IMR-90 (cell line): ENCODE measurements at places on chromosomes 4 and X. TPM values are rescaled to one million over a fixed set of nuclear protein-coding genes. Genes with fewer than 3 reads are reported as not detected.

DNA sequence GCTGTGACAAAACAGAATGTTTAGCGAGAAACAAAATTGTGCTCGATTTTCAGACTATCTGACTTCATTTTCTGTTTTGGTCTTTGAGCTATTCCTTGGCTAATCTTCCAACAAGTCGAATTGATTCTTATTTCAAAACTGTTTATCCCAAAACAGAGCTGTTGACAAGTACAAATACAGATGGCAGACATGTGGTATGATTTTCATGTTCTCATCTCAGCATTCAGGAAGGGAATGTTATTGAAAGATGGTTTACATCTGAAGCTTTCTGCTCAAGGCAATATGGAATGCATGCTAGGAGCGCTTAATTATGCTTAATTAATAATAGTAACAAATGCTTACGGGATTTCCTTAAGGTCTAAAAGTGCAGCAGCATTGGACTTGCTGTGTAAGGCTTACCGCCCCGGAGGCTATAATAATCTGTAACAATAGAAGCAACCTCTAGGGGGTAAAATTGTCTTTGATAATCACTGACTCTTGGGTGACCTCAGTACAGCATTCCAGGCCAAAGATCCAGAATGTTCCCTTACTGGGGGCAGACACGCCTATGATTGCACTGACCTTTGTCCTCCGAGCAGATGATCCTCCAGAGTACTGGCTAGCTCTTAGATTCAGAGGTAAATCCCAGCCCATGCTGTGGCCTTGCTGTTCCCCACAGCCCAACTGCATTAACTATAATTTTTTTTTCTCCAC, 16.4 kb downstream of the LSM6 start:
- peaks cover 13% of the 10 kb centered on the region for H3K36me3 ChIP-seq
- H3K4me1 ChIP-seq, result no peaks in the 10 kb centered on the region
- no peak overlapping the region for H3K27ac ChIP-seq
- H3K27me3 ChIP-seq, result no peaks in the 10 kb centered on the region
- H3K4me3 ChIP-seq, result no peak overlapping the region

- peaks cover 62% of the 10 kb centered on the region for H3K36me3 ChIP-seq
- H3K27me3 ChIP-seq, result no peaks in the 10 kb centered on the region
- H3K4me1 ChIP-seq, result no peaks in the 10 kb centered on the region
- no peak for DNase-seq
- H3K4me3 ChIP-seq, result no peak overlapping the region
Observed at GRCh38 chr4:2250357-2251072, 8.6 kb upstream of the HAUS3 start.

DNA sequence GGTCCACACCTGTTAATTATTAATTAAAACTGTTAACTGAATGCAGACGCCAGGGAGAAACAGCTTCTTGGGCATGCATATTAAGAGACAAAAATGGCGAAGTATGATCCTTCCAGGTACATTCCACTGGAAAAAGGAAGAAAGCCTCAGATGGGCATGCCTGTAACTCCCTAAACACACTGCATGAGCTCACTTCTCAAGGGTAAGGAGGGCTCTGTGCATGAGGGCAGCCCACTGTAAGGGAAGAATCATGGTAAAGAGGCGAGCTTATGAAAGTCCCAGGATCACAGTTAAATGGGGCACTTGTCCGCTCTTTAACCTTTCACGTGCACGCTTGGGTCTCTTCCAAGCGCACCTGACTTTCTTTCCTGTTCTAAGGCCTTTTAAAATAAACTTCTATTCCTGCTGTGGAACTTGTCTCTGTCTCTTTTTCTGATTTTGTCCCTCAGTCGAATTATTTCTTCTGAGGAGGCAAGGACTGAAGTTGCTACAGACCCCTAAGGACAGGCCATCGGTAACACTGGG, 321.7 kb downstream of the PPP1R2C start:
- no peak overlapping the region for H3K27ac ChIP-seq
- no peaks in the 10 kb centered on the region for H3K4me1 ChIP-seq
- no peaks in the 10 kb centered on the region for H3K27me3 ChIP-seq

DNA sequence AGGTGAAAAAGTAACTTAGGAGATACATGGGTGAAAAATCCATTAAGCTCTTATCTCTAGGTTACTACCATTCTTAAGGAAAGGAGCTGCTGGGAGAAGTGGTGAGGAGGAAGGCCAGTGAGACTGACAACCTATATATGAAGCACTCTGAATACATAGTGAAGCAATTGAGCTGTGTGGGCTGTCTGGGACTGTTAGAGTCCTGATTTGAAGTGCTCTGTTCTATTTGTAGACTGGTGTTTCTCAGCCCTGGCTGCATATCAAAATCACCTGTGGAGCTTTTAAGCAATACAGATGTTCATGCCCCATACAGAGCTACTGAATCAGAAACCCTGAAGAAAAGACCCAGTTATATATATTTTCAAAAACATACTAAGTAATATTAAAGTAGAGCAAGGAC, 3.9 kb downstream of the SERTM2 start:
- no peak overlapping the region for H3K4me3 ChIP-seq
- no peak overlapping the region for H3K27ac ChIP-seq
- peaks cover 3% of the 10 kb centered on the region for H3K27me3 ChIP-seq
- no peaks in the 10 kb centered on the region for H3K36me3 ChIP-seq
- H3K4me1 ChIP-seq, result no peaks in the 10 kb centered on the region

- DNase-seq, result peak; percentile 55
- H3K36me3 ChIP-seq, result no peaks in the 10 kb centered on the region
- no peak overlapping the region for H3K4me3 ChIP-seq
- H3K27ac ChIP-seq, result no peak overlapping the region
- H3K27me3 ChIP-seq, result no peaks in the 10 kb centered on the region
Observed at GRCh38 chr4:61555789-61556188, 355.7 kb downstream of the ADGRL3 start.

DNA sequence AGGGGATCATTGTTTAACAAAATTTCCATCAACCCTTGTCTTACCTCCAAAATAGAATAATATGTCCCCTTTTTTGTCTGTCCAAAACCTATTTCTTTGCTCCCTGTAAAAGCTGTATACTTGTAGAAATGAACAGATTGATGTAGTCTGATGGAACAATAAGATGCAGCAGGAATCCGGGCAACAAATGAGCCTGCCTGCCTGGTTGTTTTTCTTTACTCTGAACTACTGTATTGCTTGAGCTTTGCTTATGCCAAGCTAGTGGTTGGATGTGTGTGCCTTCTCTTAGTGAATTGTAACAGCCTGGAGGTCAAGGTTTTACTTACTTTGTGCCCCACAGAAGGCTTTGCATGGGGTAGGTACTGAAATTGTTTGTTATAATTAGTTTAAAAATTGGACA, 116.2 kb upstream of the TLL1 start:
- H3K27me3 ChIP-seq, result no peaks in the 10 kb centered on the region
- H3K27ac ChIP-seq, result no peak overlapping the region
- DNase-seq, result no peak
- H3K36me3 ChIP-seq, result no peaks in the 10 kb centered on the region

DNA sequence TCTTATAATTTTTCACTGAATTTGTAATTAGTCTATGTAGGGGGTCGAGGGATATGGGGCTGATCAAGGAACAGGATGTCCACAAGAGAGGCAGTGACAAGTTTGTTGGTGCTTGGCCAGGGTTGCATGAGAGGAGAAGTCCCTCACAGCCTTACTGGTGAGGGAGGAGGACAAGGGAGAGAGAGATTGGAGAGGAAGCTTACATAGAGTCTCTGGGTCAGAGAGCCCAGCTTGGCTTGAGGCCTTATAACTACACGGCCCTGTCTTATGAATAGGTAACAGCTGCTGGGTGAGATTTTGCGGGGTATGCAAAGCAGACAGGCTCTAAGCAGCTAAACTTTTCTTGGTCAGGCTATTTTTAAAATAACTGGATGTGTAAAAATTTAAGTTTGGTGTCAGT, 37.9 kb upstream of the OTUD4 start:
- H3K36me3 ChIP-seq, result no peaks in the 10 kb centered on the region
- no peaks in the 10 kb centered on the region for H3K4me1 ChIP-seq
- peaks cover 2% of the 10 kb centered on the region; the same call in 1 of the 2 replicates for H3K27me3 ChIP-seq
- no peak for DNase-seq

GRCh38 chrX:119685225-119686066, 7.5 kb downstream of the SEPTIN6 start:
- no peak overlapping the region for H3K27ac ChIP-seq
- H3K27me3 ChIP-seq, result no peaks in the 10 kb centered on the region
- no peak for DNase-seq
- no peak overlapping the region for H3K4me3 ChIP-seq
- H3K36me3 ChIP-seq, result no peaks in the 10 kb centered on the region
- H3K4me1 ChIP-seq, result peaks cover 5% of the 10 kb centered on the region; the same call in 1 of the 2 replicates

- H3K36me3 ChIP-seq, result no peaks in the 10 kb centered on the region
- H3K4me1 ChIP-seq, result 0 out of 2 replicates have a peak, but pooled peaks cover 2% of the 10 kb centered on the region
- H3K27ac ChIP-seq, result no peak overlapping the region
- no peak overlapping the region for H3K4me3 ChIP-seq
Observed at GRCh38 chr4:28772788-28773187, 1912.1 kb downstream of the STIM2 start.

GRCh38 chr4:128025319-128025718, 35.8 kb upstream of the LARP1B start:
- no peak for DNase-seq
- peaks cover 19% of the 10 kb centered on the region for H3K36me3 ChIP-seq
- H3K27me3 ChIP-seq, result no peaks in the 10 kb centered on the region
- no peak overlapping the region for H3K27ac ChIP-seq

GRCh38 chrX:115503099-115503498, 57.9 kb upstream of the PLS3 start:
- no peak for DNase-seq
- H3K36me3 ChIP-seq, result no peaks in the 10 kb centered on the region
- H3K4me1 ChIP-seq, result no peaks in the 10 kb centered on the region
- peaks cover 4% of the 10 kb centered on the region; the same call in 1 of the 2 replicates for H3K27me3 ChIP-seq
- no peak overlapping the region for H3K4me3 ChIP-seq
- no peak overlapping the region for H3K27ac ChIP-seq

DNA sequence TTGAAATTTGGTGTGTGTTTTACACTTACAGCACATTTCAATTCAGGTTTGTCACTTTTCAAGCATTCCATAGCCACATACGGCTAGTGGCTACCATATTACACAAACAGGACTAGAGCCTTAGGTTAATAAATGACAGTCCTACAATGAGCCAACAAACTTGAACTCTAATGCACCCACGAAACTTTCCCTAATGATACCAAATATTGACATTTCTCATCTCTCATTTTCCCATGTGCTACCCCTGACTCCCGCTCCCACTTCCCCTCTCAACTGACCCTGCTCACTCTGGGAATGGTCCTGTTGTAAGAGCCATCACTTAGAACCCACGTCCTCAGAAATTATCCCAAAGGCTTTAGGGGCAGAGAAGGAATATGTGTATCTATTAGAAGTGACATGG, 4.9 kb upstream of the TLR10 start:
- no peak overlapping the region for H3K4me3 ChIP-seq
- H3K36me3 ChIP-seq, result no peaks in the 10 kb centered on the region
- no peak for DNase-seq
- no peaks in the 10 kb centered on the region for H3K4me1 ChIP-seq

- H3K4me3 ChIP-seq, result no peak overlapping the region
- peak overlapping the region; percentile 2; the same call in 1 of the 2 replicates for H3K27ac ChIP-seq
- peaks cover 12% of the 10 kb centered on the region for H3K4me1 ChIP-seq
- no peaks in the 10 kb centered on the region for H3K36me3 ChIP-seq
Observed at GRCh38 chr4:138868562-138868961, 147.0 kb upstream of the NOCT start.

DNA sequence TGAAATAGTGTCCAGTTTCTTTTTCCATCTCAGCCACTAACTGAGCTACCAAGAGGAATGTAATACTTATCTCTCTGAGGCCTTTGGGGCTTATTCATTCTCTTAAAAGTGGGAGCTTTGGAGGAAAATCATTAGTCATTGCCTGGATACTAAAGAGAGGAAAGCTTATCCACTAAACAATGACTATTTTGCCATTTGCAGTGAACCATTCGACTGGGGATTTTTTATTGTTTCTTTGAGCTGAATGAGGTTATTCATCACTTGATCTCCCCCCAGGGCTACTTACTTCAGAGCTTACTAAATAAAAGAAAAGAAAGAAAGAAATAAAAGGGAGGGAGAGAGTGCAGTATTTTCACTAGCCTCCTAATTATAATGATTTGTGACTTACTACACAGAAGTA, 1329.5 kb upstream of the TENM3 start:
- H3K36me3 ChIP-seq, result no peaks in the 10 kb centered on the region
- H3K27me3 ChIP-seq, result no peaks in the 10 kb centered on the region
- no peak overlapping the region for H3K27ac ChIP-seq
- no peak overlapping the region for H3K4me3 ChIP-seq
- DNase-seq, result peak; percentile 72

DNA sequence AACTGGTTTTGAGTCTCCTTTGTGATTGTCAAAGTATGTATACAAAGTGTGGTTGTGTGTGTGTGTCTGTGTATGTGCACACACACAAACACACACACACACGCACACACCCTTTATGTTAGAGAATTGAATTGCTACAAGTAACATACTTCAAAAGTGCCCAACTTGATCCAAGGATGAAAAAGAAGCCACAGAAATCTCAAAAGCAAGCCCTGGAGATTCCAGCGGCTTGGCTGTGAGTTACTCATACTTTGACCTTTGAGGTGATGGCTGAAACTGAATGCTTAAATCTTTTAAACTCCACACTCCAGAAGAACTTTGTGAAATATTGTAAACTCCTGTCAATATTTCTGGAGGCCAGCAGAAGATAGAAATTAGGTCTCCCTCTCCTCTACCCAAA, 168.4 kb upstream of the NRK start:
- H3K4me1 ChIP-seq, result no peaks in the 10 kb centered on the region
- H3K4me3 ChIP-seq, result no peak overlapping the region
- no peak for DNase-seq
- H3K27me3 ChIP-seq, result no peaks in the 10 kb centered on the region

GRCh38 chrX:123959281-123960063, 2.0 kb upstream of the STAG2 start:
- peak overlapping the region; percentile 57 for H3K4me3 ChIP-seq
- H3K36me3 ChIP-seq, result no peaks in the 10 kb centered on the region
- H3K27me3 ChIP-seq, result no peaks in the 10 kb centered on the region

DNA sequence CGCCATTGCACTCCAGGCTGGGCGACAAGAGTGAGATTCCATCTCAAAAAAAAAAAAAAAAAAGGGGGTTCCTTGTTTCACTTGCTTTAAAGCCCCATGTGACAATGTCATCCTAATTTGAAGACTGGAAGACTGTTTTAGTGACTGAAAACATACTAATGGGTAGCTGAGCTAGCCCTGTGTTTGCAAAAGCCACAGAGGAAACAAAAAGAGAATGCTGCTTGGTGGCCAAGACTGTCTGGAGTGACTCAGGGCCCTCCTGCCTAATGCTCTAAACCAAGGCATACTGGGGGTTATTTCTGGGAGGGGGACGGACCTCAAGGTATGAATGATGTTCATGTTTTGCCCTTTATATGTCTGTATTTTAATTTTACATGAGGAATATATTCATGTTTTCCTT, 16.0 kb downstream of the HPSE start:
- DNase-seq, result no peak
- no peaks in the 10 kb centered on the region for H3K4me1 ChIP-seq
- no peak overlapping the region for H3K4me3 ChIP-seq
- H3K27me3 ChIP-seq, result peaks cover 4% of the 10 kb centered on the region
- H3K36me3 ChIP-seq, result no peaks in the 10 kb centered on the region
- no peak overlapping the region for H3K27ac ChIP-seq

- no peak overlapping the region for H3K4me3 ChIP-seq
- H3K27me3 ChIP-seq, result no peaks in the 10 kb centered on the region
- DNase-seq, result peak; percentile 92
Observed at GRCh38 chr4:139593091-139593564, 37.1 kb upstream of the SETD7 start.

Gene ODAPH
- total RNA-seq, result not detected in 2 replicates

Gene MAB21L2
- total RNA-seq, result 11.7 and 12.0 TPM in 2 replicates

Gene TEX13C
- not detected in 2 replicates for total RNA-seq

Gene GYG2
- 9.2 and 13.1 TPM in 2 replicates for total RNA-seq

Gene DUX4
- not detected in 2 replicates for total RNA-seq

Gene RTL3
- 0.83 and 1.1 TPM in 2 replicates for total RNA-seq

Gene NLGN4X
- not detected in 2 replicates for total RNA-seq

Gene KLHL5
- total RNA-seq, result 97.7 and 134 TPM in 2 replicates

Gene F8A2
- total RNA-seq, result not detected in 2 replicates
